Mononuclear cell (primary cell): ENCODE measurements at places on chromosomes 2 and 18. TPM values are rescaled to one million over a fixed set of nuclear protein-coding genes. Genes with fewer than 3 reads are reported as not detected.

DAW1 gene
- total RNA-seq, result not detected

LHCGR gene
- total RNA-seq, result not detected

ANKRD23 gene
- 2.2 TPM for total RNA-seq

MYL12A gene
- total RNA-seq, result 475 TPM

CYP26B1 gene
- under 0.01 TPM for total RNA-seq

SERPINB8 gene
- total RNA-seq, result 18.8 TPM

NLRC4 gene
- total RNA-seq, result 3.0 TPM

HOXD4 gene
- total RNA-seq, result 0.21 TPM

PARD6G gene
- 0.73 TPM for total RNA-seq

CELF4 gene
- total RNA-seq, result not detected

VSNL1 gene
- total RNA-seq, result not detected

CYBRD1 gene
- 7.5 TPM for total RNA-seq

NCOA1 gene
- total RNA-seq, result 53.2 TPM

DYNAP gene
- total RNA-seq, result not detected

KCNG2 gene
- 0.10 TPM for total RNA-seq

GRHL1 gene
- total RNA-seq, result 3.9 TPM

GIGYF2 gene
- total RNA-seq, result 59.7 TPM

CGREF1 gene
- total RNA-seq, result 0.10 TPM

AQP12A gene
- not detected for total RNA-seq

LCT gene
- 0.10 TPM for total RNA-seq

FOXI3 gene
- total RNA-seq, result not detected

MRPL53 gene
- 8.3 TPM for total RNA-seq
